Activated T-cell treated with anti-CD3 and anti-CD28 coated beads, Interleukin-2, amount 50 U/mL, for 72 hours (primary cell): ENCODE measurements at places on chromosomes 7 and 10.

DNA sequence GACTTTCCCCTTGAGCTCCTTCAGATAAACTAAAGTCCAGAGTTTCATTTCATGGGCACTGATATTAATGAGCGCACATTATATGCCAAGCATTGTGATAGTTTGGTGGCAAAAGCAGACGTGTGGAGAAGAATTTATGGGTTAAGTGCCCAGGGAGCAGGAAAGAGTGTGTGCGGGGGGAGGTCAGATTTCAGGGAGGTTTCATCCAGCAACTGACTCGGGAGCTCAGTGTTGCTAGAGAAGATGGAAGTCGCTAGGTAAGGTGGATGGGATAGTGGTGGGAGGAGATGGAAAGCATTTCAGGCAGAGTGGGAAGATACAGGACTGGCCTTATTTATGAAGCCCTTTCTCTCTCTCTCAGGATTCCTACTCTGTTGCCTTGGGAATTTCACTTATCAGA, 223.0 kb downstream of the SNX10 start:
- no peak for DNase-seq

DNA sequence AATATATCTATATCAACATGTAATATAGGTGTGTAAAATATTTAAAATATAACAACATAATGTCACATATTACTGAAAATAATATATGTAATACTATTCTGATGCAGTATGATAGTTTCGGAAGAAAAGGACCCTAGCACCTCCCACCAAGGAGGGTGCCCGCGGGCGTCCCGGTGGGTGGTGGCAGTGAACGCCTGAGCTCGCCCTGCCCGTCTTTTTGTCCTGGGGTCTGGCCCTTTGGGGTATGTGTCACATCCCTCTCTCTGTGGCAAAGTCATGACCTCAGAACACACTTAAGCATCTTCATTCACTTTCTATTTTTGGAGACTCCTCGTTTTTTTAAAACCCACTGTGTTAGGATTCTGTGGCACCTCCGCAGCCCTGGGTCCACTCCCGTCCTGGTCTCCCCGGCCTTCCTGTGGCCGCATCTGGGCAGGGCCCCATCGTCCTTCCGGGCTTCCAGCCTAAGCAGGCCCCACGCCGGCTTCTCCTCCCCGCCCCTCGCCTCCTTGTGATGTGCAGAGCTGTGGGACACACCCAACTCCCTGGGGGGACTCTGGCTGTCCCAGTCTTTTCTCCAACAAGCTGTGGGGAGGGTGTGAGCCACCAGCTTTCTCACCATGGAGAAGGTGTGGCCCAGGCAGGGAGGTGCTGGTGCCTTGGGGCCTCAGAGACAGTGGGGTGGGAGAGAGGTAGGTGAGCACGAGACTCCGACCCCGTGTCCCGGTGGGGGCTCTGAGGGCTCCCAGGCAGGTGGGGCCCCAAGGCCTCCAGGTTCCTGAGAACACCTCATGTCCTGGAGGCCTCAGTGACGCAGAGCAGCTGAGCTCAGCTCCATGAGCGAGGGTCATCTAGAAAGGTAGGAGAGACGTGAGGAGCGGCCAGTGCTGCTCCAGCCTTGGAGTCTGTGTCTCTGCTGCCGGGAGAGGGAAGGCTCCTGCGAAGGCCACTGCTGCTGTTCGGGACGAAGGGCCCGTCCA, 16.5 kb downstream of the PWWP2B start:
- DNase-seq = no peak

- DNase-seq = no peak
Observed at GRCh38 chr10:130025811-130026485, 61.9 kb upstream of the EBF3 start.

DNA sequence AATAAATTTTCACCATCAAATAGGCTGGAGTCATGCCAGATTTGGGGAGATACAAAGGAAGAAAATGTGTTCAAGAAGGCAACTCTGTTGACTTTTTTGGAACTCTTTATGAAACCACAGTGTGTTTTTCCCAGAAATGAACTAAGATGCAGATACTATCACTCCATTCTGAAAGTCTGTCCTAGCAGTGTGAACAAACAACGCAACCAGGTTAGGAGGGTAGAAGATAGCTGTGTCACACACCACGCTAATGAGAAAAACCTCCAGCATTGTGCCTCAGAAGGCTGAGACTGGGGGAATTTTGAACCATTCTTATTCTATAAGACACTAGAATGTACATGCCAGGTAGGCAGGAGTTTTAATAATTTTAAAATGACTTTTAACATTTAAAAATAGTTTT, 15.9 kb upstream of the ATP6V0A4 start:
- no peak for DNase-seq

- no peak for DNase-seq
Observed at GRCh38 chr7:68162712-68163111, 1166.1 kb downstream of the TYW1 start.

DNA sequence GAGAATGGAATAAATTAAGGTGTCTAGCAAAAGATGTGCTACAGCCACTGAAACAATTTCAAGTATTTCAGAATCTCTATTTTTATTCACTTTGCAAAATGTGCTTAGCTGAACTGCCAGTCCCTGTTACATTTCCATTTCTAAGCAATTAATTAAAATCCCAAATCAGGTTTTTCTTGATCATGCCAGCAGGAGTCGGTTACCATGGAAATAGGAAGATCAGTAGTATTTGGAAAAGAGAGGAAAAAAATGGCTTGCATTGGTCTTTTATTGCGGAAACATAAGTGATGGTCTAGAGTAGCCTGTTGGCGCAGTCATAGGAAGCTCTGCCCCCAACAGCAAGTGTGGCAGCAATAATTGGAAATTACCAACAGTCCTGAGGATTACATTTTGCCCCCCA, 867.1 kb downstream of the GATA3 start:
- DNase-seq = no peak

DNA sequence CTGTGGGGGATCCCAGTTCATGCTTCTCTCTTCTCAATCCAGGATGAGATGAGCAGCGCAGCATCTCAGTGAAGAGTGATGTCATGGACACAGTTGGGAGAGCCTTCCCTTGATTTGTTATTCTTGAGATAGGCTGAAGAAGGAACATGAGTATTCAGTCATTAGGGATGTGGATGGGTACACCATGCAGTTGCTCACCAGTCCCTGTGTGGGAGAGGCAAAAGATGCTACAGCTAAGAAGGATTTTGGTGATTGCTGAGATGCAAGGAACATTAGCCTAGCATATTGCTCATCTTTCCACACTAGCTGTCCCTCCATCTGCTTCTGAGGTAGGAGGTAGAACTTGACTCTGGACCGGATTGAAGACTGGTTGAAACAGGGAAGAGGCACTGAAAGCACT, 179.6 kb downstream of the GALNT17 start:
- no peak for DNase-seq

- DNase-seq = no peak
Observed at GRCh38 chr7:28354601-28355402, 57.5 kb upstream of the CREB5 start.

DNA sequence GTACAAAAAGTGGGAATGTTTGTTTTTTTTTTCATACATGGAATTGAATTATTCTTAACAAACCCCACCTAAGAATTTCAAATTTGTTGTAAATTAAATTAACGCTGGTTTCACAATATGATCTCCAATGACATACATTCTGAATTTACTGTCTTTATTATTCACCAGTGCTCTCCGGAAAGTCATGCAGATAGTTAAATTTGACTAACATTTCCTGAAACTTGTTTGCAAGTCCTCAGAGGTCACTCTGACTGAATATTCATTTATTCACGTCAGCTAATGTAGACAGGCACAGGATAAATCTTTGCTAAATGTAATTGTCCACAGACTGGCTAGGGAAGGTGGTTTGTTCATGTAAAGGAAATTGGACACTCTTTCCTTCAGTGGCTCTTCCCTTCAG, 730.4 kb downstream of the PHTF2 start:
- no peak for DNase-seq

DNA sequence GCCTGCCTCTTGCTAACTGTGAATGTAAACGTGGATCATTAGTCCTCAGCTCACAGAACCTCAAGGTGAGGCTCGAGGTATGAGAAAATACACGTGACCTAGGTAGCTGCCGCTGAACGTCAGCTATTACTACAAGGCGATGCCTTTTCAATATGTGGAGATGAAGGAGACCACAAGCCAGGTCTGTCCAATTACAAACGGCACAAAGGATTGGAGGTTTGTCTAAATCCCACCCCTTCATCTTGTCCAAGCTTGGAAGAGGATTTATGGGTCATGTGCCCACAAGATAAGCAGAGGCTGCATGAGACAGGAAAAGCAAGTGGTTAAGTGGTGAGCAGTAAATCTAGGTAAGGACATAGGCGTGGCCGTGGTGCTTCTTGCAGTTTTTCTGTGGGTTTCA, 3.4 kb downstream of the H2BK1 start:
- no peak for DNase-seq

GRCh38 chr10:131568866-131569265, 257.3 kb upstream of the TCERG1L start:
- DNase-seq = no peak

- DNase-seq = no peak
Observed at GRCh38 chr10:107576746-107577145, 412.2 kb upstream of the SORCS1 start.

DNA sequence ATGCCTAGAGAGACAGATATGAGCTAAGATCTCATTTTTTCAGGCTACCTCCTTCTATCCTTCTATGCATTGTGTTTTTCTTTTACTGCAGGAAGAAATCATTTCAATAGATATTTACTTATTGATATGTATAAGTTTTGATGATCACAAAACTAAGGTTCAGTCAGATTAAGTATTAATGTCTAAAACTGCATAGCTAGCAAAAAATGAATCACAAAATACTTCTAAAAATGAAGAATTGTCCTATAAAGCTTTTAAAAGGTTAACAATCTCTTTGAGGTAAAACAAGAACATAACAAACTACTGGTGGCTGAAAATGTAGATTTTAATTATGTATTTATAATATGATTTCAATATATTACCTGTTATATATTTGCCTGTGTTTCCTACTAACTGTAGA, 632.9 kb upstream of the LRRTM3 start:
- DNase-seq = no peak

DNA sequence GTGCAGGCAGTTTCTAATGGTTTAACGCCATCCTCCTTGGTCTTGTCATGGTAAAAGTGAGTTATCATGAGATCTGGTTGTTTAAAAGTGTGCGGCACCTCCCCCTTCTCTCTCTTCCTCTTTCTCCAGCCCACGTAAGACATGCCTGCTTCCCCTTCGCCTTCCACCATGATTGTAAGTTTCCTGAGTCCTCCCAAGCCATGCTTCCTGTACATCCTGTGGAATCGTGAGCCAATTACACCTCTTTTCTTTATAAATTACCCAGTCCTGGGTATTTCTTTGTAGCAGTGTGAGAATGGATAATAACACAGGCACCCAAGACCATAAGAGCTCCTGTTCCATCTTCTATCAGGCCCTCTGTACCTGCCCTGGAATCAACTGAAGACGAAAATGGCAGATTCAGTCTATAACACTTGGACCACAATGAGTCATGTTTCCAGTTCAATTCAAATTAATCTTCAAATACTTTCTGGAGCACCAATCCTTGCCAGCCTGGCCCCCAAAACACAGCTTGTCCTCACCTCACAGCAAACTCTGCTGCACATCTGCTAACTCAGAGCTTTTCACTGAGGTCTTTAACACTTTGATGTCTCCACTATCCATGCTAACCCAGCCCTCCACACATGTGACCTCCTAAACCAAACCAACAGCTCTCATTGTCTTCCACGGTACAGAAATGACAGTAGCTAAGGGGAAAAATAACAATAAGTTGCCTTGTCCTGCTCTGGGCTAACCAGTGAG, 73.2 kb downstream of the SFMBT2 start:
- DNase-seq = peak; percentile 6

- no peak for DNase-seq
Observed at GRCh38 chr10:102998399-102998907, 80.4 kb downstream of the CNNM2 start.

GRCh38 chr7:139181404-139181803, 49.6 kb upstream of the UBN2 start:
- DNase-seq = no peak

DNA sequence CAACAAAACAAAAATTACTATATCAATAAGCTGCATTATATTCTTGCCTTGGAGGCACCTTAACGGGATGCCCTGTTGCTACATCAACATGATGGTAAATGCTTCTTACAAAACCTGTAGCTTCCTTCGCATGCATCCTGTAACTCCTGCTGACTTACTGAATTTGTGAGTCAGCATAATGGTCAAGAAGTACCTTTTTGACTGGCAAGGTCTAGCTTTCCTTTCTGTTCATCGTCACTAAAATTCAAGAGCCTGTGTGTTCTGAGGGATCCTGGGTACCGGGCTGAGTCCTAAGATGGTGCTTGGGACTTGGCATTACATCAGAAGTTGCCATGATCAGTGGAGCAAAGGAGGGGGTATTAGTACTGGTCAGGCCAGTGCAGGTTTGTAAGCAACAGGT, 4.9 kb downstream of the PFKFB3 start:
- no peak for DNase-seq

DNA sequence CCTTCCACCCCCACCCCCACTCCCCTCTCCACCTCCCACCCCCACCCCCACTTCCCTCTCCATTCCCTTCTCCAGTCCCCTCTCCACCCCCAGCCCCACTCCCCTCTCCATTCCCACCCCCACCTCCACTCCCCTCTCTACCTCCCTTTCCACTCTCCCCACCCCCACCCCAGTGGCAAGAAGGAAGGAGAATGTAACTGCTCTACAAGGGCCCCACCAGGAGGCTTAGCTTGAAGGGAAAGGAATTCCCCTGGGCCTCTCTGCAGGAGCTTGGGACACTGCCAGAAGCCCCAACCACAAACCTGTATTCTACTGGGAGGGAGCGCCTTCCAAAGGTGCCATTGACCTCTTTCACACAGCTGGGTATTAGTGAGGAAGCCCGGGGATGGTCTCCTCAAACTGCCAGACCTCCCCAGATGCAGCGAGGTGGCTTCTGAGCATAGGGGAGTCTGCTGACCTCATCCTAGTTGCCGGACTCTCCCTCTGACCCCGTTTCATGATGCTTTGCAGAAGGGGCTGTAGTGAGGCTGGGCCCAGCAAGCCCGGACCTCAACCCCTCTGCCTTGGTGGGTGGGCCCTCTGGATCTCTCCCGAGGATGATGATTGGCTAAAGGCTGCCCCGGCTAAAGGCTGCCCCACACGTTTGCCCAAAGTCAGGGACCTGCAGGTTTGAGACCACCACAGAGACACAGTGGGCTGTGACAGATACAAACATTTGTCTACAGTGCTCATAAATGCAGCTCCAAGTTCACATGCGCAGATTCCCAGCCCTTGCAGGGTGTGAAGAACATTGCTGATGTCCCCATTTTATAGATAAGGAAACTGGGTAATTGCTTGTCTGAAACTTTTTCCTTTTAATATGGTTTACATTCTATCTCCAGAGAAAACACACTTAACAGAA, 2.9 kb downstream of the DEPP1 start:
- DNase-seq = no peak

- peak; percentile 85 for DNase-seq
Observed at GRCh38 chr10:59880971-59881510, 25.3 kb downstream of the CCDC6 start.

GRCh38 chr10:74962517-74962916, 136.1 kb downstream of the KAT6B start:
- DNase-seq = no peak

- no peak for DNase-seq
Observed at GRCh38 chr10:79022565-79023230, 46.1 kb upstream of the ZMIZ1 start.

GRCh38 chr7:158809596-158809995, 19.7 kb downstream of the ESYT2 start:
- DNase-seq = no peak
